ENCODE measurements at places on chromosomes 3 and 15. TPM values are rescaled to one million over a fixed set of nuclear protein-coding genes. Genes with fewer than 3 reads are reported as not detected.

GRCh38 chr15:96365781-96366525, 35.5 kb downstream of the NR2F2 start:
- H3K4me1 ChIP-seq: no peaks in the 10 kb centered on the region

The SLC25A36 gene
- total RNA-seq: 39.6 TPM

GRCh38 chr3:126098391-126098858, 14.5 kb upstream of the SLC41A3 start:
- DNase-seq: peak; percentile 1
- H3K4me3 ChIP-seq: no peak overlapping the region
- peaks cover 4% of the 10 kb centered on the region for H3K36me3 ChIP-seq
- peaks cover 2% of the 10 kb centered on the region for H3K27me3 ChIP-seq
- H3K4me1 ChIP-seq: no peaks in the 10 kb centered on the region

GRCh38 chr3:146091397-146091796, 69.6 kb downstream of the PLOD2 start:
- H3K27ac ChIP-seq: no peak overlapping the region
- no peak overlapping the region for H3K4me3 ChIP-seq
- no peaks in the 10 kb centered on the region for H3K27me3 ChIP-seq
- H3K36me3 ChIP-seq: no peaks in the 10 kb centered on the region

DNA sequence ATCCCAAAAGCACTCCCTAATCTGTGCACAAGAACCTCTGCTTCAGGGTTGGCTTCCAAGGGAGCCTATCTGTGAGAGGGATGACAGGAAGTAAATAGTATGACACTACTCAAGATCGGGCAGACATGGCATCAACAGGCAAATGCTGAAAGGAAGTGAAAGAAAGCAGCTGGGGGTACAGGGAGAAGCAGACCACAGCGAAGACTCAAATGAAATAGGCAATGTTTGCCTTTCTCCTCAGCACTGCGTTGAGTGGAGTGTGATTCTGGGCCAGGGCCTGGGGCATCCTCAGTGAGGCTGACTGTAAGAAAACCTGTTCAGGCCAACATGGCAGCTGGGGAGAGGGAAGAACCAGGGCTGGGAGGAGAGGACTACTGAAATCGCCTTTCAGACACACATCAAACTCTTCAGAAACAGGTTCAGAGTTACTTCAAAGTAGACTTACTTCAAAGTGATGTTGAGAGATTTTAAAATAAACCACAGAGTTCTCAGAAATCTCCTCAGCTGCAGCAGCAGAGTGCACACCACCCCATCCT, 96.6 kb downstream of the SLC9A9 start:
- peak; percentile 53 for DNase-seq
- no peaks in the 10 kb centered on the region for H3K36me3 ChIP-seq
- no peaks in the 10 kb centered on the region for H3K27me3 ChIP-seq
- peak overlapping the region; percentile 91 for H3K27ac ChIP-seq
- peak overlapping the region; percentile 30 for H3K4me3 ChIP-seq

The ADCY5 gene
- not detected for total RNA-seq

GRCh38 chr3:104367000-104367399, 999.7 kb upstream of the ALCAM start:
- H3K4me1 ChIP-seq: no peaks in the 10 kb centered on the region
- no peak overlapping the region for H3K27ac ChIP-seq
- no peak for DNase-seq
